NCI-H187 (cell line): ENCODE measurements at places on chromosomes 16 and 17.

DNA sequence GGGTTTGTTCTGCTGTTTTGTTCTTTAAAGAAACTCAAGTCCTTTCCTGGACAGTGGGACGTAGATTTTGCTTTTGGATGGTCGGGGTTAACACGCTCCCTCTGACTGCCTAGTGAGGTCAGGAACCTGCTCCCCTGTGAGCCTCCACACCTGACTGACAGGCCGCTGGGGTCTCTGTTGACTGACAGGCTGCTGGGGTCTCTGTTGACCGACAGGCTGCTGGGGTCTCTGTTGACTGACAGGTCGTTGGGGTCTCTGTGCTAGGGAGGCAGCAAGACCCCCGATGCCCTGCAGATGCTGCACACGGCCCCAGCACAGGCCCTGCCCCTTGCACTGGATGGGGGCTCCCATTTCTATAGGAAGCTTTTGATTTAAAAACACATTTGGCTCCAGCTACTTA, 33.5 kb downstream of the LMF1 start:
- DNase-seq, result no peak

GRCh38 chr16:61233713-61234112, 802.5 kb downstream of the CDH8 start:
- DNase-seq, result no peak

DNA sequence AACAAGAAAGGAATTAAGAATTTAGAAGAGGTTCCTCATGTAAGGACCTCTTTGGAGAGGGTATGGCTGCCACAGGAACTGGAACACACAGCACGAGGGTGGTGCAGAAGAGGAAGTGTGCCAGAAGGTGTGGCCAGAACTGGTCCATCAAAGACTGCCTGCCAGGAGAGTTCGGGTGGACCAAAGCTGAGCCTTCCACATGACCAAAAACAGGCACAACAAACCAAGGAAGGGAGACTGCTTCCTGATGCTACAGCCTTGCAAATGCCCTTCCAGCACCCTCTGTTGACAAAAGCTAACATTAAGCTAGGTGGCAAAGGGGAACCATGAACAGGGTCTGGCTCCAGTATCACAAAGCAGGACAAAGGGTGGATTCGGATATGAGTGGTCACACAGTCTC, 125.8 kb upstream of the TMEM97 start:
- no peak for DNase-seq

- DNase-seq, result no peak
Observed at GRCh38 chr16:52580488-52580887, 33.5 kb upstream of the TOX3 start.

- no peak for DNase-seq
Observed at GRCh38 chr16:1211451-1212268, 13.4 kb downstream of the TPSG1 start.

GRCh38 chr17:50063561-50064252, 7.8 kb downstream of the ITGA3 start:
- no peak for DNase-seq

GRCh38 chr17:49209061-49209571, 1.3 kb downstream of the GNGT2 start:
- DNase-seq, result no peak

DNA sequence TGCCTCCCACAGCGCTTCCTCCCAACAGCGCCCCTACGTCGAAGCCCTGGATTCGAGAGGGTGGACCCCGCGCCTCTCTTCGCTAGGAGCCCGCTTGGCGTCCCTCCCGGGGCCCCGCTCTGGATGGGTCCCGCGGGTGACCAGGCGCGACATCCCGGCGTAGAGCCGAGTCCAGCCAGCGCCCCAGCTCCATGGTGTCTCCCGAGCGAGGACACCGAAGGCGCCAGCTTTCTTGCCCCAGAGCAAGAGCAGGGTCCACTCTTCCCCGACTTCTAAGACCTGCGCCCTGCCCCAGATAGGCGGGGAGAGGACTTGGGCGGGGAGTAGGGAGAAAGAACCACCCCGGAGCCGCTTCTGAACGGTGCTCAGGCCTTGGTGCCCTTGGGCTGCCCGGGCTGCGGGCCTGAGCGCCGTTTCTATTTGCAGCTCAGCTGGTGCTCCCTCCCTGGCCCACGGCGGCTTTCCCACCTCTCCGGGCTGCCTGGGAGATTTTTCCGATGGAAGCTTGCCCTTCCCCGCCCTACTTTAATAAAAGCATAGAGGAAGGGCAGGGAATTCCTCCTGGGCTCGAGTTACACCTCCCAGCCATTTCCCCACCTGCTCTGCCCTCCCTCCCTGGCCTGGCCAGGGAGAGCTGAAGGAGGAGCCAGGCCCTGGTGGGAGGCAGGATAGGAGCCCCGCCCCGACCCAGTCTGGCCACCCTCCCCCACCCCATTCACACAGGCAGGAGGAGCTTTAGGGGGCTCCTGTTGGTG, 1.8 kb downstream of the MMP15 start:
- peak; percentile 31 for DNase-seq

- no peak for DNase-seq
Observed at GRCh38 chr16:50169555-50170096, 16.5 kb downstream of the TENT4B start.

DNA sequence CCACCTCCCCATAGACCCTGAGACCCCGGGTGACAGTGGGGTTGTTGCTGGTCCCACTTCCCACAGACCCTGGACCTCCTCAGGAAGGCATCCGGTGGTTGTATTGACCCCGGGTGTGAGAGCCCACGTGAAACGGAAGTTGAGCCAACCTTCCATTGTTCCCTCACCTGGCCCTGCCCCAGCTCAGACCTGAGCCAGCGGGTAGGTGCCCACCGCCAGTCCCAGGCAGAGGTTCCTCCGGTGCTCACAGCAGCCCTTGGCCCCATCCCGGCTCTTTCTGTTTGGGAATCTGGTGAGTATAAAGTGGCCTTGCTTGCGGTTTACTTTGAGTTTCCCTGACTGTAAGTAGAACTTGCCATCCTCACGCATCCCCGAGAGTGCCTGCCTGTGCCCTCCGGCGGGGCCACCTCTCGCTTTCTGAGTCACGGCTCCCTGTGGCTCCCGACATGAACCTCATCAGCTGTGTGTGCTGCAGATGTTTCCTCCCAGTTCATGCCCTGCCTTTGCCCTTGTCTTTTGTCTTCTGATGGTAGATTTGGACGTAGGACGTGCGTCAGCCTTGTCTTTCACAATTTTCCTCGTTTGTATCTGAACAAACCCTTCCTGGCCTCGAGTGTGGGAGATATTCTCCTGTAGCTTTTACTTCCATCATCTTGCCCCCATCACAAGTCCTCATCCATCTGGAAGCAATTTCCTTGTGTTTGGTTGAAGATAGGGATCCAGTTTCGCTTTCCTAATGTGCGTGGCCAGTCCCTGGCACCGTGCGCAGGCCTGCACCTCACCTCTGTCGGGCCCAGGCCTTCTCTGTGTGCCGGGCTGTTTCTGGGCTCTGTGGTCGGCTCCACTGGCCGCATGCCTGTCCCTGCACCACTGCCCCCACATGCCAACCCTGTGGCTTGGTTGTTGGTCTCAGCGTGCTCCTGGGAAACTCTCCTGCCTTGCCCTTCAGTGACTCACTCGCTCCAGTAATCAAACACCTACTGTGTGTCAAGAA, 76.0 kb downstream of the METRNL start:
- no peak for DNase-seq

- no peak for DNase-seq
Observed at GRCh38 chr16:67677712-67678111, 11.1 kb downstream of the C16orf86 start.

GRCh38 chr16:10581507-10581906, 1.1 kb upstream of the EMP2 start:
- no peak for DNase-seq

DNA sequence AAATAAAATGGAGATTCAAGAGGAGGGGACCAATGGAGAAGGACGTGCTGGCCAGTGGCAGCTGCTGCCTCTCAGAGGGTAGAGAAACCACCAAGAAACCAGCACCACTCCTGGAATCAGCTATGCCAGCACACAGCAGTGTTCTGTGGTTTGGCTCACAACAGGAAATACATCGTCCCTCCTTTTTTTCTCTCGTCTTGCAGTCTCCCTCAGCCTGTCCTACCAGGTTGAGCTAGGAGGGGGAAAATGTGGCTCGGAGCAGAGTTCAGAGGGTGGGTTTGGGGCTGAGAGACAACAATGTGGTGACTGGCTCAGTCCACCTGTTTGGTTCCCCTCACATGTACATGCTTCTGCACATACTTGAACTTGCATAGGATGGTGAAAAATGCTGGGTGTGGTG, 19.9 kb upstream of the SLC16A5 start:
- DNase-seq, result no peak

GRCh38 chr17:10022416-10022815, 117.3 kb upstream of the RCVRN start:
- no peak for DNase-seq

DNA sequence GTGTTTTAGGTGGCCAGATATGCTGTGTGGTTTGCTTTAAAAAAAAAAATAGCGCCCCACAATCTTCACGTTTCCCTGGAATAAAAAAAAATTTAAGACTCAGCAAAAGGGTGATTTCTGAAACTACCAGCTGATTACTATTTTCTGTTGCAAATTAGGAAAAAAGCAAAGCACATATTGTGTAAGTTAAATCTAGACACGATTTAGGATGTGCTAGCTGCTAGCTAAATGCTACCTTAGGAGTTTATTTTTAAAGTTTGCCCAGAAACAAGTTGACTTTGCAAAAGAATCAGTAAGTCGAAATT, 944 bp upstream of the MARF1 start:
- DNase-seq, result no peak

GRCh38 chr16:2867987-2868789, 10.2 kb upstream of the PRSS22 start:
- DNase-seq, result peak; percentile 89

DNA sequence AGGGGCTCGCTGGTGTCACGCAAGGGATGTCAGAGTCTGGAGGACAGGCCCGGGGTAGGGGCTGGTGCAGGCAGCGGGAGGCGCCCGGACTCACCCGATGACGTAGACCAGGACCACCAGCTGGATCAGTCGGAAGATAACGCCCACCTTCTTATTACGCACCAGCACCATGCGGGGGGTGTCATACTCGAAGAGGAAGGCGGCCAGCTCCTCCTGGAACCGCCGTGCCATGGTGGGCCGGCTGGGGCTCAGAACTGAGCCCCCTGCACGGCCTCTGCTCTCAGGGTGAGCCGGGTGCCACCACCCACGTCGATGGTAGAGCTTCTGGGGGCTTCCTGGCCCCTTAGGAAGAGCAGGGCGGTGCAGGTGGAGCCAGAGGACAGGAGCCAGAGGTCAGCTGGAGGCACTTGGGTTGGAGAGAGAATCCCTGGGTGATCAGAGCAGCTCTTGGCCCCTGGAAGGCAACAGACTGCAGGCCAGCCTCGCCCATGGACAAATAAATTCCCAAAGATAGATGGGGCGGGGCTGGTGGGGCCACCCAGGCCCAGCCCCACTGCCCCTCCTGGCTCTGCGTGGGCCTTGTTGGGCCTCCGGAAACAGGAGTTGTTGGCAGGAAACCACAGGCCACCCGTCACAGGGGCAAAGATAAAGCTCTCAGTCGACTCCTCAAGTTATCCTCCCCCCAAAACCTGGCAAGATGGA, at the start of gene P2RX1:
Gene P2RX1, minus strand, starts transcription at position 471 of the 702 bp plus-strand sequence. Its CDS starts 240 bp downstream, at position 231.
- no peak for DNase-seq

- DNase-seq, result no peak
Observed at GRCh38 chr17:8294814-8295316, 335 bp downstream of the SLC25A35 start.

DNA sequence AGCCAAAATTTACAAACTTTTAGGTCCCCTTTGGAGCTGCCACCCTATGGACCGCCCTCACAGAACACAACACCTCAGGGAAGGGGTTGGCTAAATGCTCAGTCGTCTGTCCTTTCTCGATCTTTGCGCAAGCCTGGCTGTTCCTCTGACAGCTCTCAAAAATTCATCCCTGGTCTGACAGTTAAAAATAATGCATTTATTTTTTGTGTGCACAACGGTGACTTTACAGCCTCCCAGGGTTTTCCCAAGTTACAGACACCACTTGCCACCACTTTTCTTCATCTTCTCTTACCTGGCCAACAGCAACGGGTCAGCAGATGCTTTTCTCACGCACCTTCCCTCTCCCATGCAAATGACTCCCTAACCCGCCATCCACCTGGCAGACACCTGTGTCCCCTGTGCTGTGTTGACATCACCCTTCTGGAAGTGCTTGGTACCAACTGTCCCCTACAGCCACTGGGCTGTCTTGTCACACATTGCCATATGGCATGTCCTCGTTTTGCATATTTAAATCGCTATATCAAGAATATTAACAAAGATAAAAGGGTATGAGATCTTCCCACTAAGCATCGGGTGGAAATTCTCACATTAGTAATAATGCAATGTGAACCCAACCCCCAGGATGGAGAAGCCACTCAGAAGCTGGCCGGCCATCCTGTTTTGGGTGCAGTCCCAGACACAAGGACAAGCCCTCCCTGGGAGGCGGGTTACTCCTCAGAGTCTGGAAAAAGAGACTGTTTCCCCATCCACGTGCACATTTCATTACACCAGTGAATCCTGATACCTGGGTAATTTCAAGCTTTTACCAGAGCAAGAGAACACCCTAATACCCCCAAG, 187.0 kb downstream of the ZFHX3 start:
- DNase-seq, result no peak

DNA sequence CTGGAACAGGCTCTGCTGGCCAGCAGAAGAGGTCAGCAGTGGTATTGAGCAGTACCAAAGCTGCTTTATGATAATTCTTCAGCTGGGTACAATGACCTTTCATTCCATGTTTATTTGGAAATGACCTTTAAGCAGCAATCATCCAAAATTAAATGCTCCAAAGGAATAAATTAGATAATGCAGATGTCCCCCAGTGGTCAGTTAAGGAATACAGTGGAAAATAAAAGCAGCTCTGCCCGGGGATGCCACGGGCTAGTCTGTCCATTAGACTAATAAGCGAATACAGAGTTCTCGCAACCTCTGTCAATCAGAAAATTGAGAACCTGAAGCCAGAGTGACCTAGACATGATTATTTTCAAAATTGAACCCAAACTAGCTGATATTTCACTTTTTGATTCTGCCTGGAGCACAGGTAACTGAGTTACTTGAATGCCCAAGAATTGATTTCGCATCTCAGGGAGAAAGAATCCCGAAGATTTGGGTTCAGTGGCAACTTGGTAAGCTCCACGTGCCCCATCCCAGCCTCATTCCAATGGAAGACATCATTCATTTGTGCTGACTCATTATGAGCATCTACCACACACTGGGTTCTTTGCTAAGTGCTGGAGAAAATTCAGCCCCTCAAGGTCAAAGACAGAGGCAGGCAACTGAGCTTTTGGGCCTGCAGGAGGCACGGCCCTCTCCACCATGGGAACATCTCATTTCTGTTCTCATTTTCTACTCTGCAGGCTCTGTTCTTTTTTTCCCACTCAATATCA, 34.4 kb upstream of the SLC39A11 start:
- no peak for DNase-seq

- DNase-seq, result no peak
Observed at GRCh38 chr16:85529489-85530369, 83.4 kb upstream of the GSE1 start.

- no peak for DNase-seq
Observed at GRCh38 chr17:18225642-18226283, 328 bp downstream of the LLGL1 start.

DNA sequence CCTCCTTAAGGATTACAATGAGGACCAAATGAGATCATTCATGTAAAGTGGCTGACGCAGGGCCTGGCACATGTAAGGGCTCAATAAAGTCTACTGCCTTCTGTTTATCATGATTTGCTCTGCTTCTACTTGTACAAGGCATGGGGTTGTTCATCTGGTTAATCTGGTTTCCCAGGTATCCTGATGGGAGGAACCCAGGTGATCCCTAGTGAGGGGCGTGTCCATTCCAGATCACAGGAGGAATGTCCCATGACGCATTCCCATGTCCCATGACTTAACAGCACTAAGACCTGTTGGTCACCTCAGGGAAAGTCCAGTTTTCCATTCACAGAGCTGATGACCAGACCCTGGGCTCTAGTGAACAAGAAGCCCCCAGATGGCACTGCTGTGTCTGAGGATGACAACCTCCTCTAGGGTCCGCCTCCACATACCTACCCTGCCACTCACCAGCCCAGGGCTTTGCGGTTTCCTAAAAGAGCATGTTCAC, 11.5 kb upstream of the TPPP3 start:
- DNase-seq, result no peak
